Stimulated activated CD8-positive, alpha-beta memory T cell treated with anti-CD3 and anti-CD28 coated beads, Interleukin-7, amount 100 ng/mL, for 1 hour (primary cell): ENCODE measurements at places on chromosomes 11 and 22.

GRCh38 chr11:103420593-103420992, 311.4 kb downstream of the DYNC2H1 start:
- DNase-seq: no peak

DNA sequence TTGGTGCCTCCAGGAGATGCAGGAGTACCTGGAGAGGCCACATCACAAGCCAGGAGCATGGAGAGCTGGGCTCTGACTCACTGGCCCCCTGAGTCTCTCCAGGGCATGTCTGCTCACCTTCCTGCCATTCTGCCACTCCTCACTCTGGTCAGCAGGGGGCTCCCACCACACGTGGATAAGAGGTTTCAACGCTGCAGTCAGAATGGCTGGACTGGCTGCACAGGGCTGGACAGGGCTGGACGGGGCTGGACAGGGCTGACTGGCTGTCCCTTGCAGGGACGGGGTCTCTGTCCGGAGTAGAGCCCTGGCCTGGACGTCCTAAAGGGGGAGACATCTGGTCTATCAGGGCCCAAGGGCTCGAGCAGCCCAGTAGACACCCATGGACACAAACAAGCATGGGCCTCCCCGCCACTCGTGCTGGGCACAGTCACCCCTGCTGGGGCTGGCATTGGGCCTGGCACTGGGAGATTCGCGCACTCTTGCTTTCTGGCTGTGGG, 34.6 kb downstream of the CYTH4 start:
- peak; percentile 47 for DNase-seq

DNA sequence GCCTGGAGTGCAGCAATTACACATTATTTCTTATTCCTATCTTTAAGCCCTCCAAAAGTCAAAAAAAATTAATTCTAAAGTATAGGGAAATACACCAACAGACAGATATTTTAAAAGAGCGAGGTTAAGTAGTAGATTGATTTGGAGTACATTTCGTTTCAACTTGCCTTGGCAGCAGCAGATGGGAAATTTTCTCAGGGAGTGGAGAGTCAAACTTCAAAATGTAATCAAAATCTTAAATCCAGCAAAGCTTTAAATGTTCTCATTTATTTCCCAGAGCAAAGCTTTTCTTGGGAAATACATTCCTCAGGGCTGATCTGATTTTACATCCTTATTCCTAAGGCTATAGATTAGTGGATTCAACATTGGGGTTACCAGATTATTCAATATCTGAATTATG, 21.9 kb upstream of the VWA5A start:
- DNase-seq: no peak

- no peak for DNase-seq
Observed at GRCh38 chr11:47863189-47863897, 15.2 kb upstream of the NUP160 start.

DNA sequence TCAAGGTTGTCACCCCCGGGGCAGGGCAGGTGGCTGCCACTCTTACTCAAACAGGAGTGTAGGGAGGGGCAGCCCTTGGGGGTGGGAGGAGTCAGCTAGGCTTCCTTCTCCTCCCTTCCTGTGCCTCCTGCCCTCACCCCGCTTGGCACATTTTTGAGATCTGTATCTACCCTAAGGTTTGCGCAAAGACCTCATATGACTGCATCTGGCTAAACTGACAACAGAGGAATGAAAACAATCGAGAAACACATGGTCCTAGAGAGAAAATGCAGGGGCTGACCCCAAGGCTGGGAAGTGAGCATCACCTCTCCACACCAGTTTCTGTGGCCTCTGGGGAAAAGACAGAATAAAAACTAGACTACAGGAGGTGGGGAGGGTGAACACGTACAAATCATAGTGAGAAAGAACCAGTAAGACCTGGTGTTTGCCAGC, 28.1 kb downstream of the IGSF9B start:
- DNase-seq: no peak

DNA sequence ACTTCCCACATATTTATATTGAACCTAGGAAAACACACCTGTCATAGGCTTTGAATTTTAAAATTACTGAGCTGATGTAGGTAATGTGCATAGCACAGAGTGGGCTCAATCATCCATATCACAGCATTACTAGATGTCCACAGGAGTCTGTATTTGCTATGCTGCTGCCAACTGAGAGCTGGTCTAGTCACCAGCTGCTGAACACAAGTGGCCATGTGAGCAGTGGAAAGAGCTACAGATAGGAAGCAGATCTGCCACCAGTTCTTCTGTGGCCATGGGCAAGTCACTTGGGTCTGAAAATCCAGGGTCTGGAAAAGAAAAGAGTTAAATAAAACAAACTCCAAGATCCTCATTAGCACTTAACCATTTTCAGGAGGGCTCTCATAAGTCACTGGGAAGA, 91.8 kb downstream of the APIP start:
- no peak for DNase-seq

DNA sequence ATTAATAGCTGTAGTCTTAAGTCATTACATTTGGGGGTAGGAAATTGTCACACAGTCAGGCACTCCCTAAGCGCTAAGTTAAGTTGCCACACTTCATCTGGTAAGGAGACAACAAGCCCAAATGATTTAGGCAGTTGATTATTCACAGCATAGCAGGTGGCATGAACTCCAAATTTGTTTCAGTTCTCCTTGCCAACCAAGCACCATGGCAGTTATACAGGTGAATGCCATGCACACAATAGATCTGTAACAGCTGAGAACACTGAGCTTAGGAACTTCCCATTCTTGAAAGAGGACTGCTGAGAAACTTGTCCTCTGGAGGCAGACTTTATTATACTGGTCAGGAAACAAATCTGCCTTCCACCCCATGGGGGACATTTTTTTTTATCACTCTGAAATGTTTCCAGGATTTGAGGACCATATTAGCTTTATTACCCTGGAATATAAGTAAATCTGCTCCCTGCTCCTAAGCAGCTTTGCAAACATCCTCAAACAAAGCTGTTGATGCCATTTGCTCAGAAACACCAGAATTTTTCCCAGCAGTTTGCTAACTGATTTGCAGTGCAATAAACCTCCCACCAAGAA, 5.1 kb upstream of the INTS4 start:
- no peak for DNase-seq

- no peak for DNase-seq
Observed at GRCh38 chr11:44829838-44830237, 103.1 kb downstream of the TSPAN18 start.

DNA sequence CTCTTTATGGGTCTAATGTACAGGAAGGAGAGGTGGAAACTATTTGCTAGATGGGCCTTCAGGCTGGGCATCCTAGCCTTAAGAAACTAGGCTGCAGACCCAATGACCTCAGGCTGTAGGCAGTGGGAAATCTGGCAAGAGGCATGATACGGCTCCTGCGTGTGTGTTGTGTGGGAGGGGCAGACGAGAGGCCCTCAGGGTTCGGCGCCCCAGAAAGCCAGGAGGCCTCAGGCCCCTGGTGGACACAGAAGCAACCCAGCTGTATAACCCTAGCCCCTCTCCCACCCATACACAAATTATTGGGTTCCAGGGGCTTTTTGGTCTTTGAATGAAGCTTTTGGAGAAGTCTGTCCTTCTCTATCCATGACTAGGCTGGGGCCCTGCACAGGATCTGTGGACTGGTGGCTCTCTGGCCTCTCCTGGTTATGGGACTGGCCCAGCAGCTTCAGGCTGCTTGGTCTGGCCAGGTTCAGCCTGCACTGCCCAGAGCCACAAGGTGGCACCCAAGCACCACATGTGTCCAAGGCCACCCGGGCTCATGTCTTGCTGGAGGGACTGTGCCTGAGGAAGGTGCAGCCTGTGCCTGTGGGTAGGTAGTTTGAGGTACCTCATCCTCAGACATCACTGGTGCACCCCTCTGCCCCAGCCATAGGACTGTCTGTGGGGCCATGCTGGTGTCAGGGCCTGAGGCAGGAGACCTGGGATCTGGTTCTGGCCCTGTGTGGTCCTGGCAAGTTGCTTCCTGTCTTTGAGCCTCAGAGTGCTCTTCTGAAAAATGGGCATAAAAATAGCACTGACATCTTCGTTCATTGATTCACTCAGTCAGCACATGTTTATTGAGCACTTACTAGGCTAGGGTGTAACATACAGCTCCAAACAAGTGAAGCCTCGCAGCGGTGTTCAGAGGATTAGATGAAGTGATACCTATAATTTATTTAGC, 87.5 kb downstream of the RRM1 start:
- no peak for DNase-seq
